ENCODE measurements at places on chromosomes 6 and 20.

- no peak for DNase-seq
These were observed 106.8 kb downstream of the PXDC1 start for GRCh38 chr6:3644739-3645012.

- no peak for DNase-seq
These were observed 162.6 kb downstream of the CARMIL1 start for GRCh38 chr6:25441663-25442270.

GRCh38 chr20:59371431-59371830, 71.0 kb downstream of the EDN3 start:
- no peak for DNase-seq

GRCh38 chr6:32668226-32668747, 1.8 kb upstream of the HLA-DQB1 start:
- peak; percentile 48 for DNase-seq

DNA sequence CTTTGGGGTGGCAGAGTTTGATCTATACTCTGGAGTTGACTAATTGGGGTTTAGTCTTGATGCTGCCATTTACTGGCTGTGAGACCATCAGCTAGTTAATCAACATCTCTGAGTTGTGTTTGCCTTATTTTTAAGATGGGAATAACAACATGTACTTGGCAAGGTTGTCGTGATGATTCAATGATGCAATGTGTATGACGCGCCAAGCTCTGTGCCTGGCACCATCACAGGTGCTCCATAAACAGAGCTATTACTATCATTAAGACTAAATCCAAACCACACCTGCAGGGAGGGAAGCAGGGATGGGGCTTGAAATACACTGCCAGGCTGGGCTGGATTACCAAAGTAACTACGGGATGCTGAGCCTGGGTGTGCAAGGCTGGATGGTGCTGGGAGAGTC, 60.1 kb upstream of the E2F3 start:
- no peak for DNase-seq

DNA sequence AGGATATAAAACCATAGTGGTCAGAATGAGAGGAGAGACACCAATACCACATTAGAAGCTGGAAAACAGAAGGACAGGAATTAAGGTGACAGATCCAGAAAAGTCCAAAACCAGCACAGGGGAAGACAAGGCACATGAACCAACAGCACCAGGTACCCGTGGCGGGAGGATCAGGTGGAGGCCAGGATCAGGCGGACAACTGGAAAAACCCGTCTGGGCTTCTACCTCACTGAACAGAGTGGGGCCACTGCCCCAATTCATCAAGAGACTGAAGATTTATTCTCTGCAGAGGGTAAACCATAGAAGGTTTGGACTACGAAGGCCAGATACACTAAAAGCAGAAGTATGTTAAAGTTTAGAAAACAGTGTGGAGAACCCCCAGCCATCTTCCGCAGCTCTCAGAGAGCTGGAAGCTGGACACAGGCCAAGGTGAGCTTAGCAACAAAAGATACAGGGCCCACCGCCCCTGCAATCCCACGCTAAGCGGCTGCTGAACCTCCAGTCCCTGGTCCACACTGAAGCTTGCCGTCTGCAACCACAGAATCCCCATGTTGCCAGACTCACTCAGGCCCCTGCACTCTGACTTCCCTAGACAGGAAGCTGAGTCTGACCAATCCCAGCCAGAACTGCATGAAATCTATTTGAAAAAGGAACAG, 29.9 kb downstream of the ABHD12 start:
- no peak for DNase-seq

- no peak for DNase-seq
These were observed 3.0 kb upstream of the GCM1 start for GRCh38 chr6:53151676-53152075.

- no peak for DNase-seq
These were observed 33.3 kb upstream of the EIF2S2 start for GRCh38 chr20:34145280-34145819.

GRCh38 chr20:64106435-64106961, 867 bp downstream of the NPBWR2 start:
- no peak for DNase-seq
